ENCODE measurements at places on chromosomes 2 and 18. TPM values are rescaled to one million over a fixed set of nuclear protein-coding genes. Genes with fewer than 3 reads are reported as not detected.

Gene REG3G
- polyA plus RNA-seq: not detected

Gene ACVR2A
- 32.0 TPM for polyA plus RNA-seq

Gene TDRD15
- polyA plus RNA-seq: not detected

Gene C1QL2
- polyA plus RNA-seq: not detected

Gene SLC9A4
- polyA plus RNA-seq: not detected

Gene AFF3
- polyA plus RNA-seq: 0.75 TPM

Gene LRRTM4
- not detected for polyA plus RNA-seq

- peak; percentile 45 for DNase-seq
- H3K27me3 ChIP-seq: no peaks in the 10 kb centered on the region
- no peak overlapping the region for H3K4me3 ChIP-seq
- no peaks in the 10 kb centered on the region for H3K4me1 ChIP-seq
- H3K36me3 ChIP-seq: no peaks in the 10 kb centered on the region
- H3K27ac ChIP-seq: no peak overlapping the region
Measured at GRCh38 chr2:148048475-148049221, 27.8 kb downstream of the MBD5 start.

GRCh38 chr2:205904873-205905272 lies 181.1 kb downstream of the INO80D start:
- H3K4me3 ChIP-seq: no peak overlapping the region
- no peaks in the 10 kb centered on the region for H3K36me3 ChIP-seq
- no peak for DNase-seq
- peaks cover 2% of the 10 kb centered on the region for H3K27me3 ChIP-seq
- no peaks in the 10 kb centered on the region for H3K4me1 ChIP-seq

- no peak overlapping the region for H3K4me3 ChIP-seq
- no peaks in the 10 kb centered on the region for H3K27me3 ChIP-seq
- DNase-seq: no peak
Measured at GRCh38 chr2:119291588-119292167, 68.0 kb downstream of the STEAP3 start.

GRCh38 chr18:22200611-22201225 lies 31.3 kb downstream of the GATA6 start:
- H3K36me3 ChIP-seq: peaks cover 30% of the 10 kb centered on the region
- no peak overlapping the region for H3K27ac ChIP-seq
- H3K27me3 ChIP-seq: no peaks in the 10 kb centered on the region
- H3K4me1 ChIP-seq: no peaks in the 10 kb centered on the region
- no peak for DNase-seq

- H3K27ac ChIP-seq: no peak overlapping the region
- H3K36me3 ChIP-seq: no peaks in the 10 kb centered on the region
- peak; percentile 65 for DNase-seq
- peaks cover 12% of the 10 kb centered on the region for H3K4me1 ChIP-seq
Measured at GRCh38 chr18:58605027-58606020, 23.6 kb downstream of the ALPK2 start.

- no peaks in the 10 kb centered on the region for H3K4me1 ChIP-seq
- H3K4me3 ChIP-seq: no peak overlapping the region
- H3K27ac ChIP-seq: no peak overlapping the region
- H3K36me3 ChIP-seq: no peaks in the 10 kb centered on the region
- H3K27me3 ChIP-seq: peaks cover 46% of the 10 kb centered on the region
- peak; percentile 76 for DNase-seq
Measured at GRCh38 chr2:108922141-108922915, 66.7 kb downstream of the EDAR start.

- H3K27me3 ChIP-seq: no peaks in the 10 kb centered on the region
- H3K36me3 ChIP-seq: no peaks in the 10 kb centered on the region
- H3K27ac ChIP-seq: no peak overlapping the region
- peak; percentile 27 for DNase-seq
Measured at GRCh38 chr2:234841321-234842015, 110.3 kb upstream of the SH3BP4 start.

GRCh38 chr2:198312596-198313483 lies 508.4 kb downstream of the PLCL1 start:
- no peaks in the 10 kb centered on the region for H3K4me1 ChIP-seq
- H3K4me3 ChIP-seq: no peak overlapping the region
- no peak for DNase-seq
- H3K36me3 ChIP-seq: no peaks in the 10 kb centered on the region
- H3K27me3 ChIP-seq: no peaks in the 10 kb centered on the region
- no peak overlapping the region for H3K27ac ChIP-seq

DNA sequence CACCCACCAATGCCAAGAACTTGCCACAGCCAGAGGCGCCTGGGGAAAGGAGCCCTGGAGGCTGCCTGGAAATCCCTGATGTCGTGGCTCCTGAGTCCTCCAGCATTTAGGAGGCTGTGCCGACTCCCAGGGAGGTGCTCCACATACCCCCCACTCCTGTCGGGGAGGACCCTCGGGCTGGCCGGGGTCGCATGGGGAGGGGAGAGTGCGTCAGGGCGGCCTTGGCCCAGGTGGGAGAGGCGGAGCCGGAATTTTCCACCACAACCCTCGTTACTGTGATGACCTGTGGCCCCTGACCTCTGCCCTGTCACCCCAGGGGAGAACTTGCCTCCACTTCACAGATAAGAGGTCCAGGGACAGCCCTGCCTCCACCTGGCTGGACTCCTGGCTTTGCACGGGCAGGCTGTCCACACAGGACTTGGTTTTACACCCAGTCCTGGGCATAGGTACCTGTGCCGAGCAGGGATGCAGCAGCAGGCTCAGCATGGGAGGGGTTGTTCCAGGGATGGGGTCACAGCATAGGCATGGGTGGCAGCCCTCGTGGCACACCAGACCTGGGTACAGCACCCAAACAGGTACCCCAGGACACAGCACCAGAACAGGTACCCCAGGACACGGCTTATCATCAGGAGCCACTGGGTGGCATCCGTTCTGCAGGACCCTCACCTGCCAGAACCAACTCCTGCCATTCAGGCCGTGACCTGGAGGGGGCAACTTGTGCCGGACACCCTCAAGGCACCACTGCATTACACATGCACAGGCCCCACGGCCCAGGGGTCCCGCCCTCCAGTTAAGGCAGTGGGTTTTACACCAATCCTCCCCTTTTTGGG lies 12.3 kb upstream of the AGXT start:
- no peak for DNase-seq
- no peak overlapping the region for H3K27ac ChIP-seq
- H3K27me3 ChIP-seq: no peaks in the 10 kb centered on the region
- H3K4me3 ChIP-seq: no peak overlapping the region
- H3K36me3 ChIP-seq: no peaks in the 10 kb centered on the region
- no peaks in the 10 kb centered on the region for H3K4me1 ChIP-seq

- H3K4me1 ChIP-seq: no peaks in the 10 kb centered on the region
- H3K4me3 ChIP-seq: no peak overlapping the region
- no peaks in the 10 kb centered on the region for H3K27me3 ChIP-seq
- no peak overlapping the region for H3K27ac ChIP-seq
- no peak for DNase-seq
- H3K36me3 ChIP-seq: no peaks in the 10 kb centered on the region
Measured at GRCh38 chr18:78158943-78159342, 820.7 kb upstream of the SALL3 start.
